GM13977 (cell line): ENCODE measurements at places on chromosomes 16 and 17.

GRCh38 chr16:12188935-12189249 is 212.4 kb downstream of the SNX29 start:
- no peak for DNase-seq

- peak; percentile 68 for DNase-seq
These were observed 10.0 kb downstream of the GPR179 start for GRCh38 chr17:38333635-38334295.

GRCh38 chr16:66399930-66400329 is 27.2 kb upstream of the BEAN1 start:
- no peak for DNase-seq

DNA sequence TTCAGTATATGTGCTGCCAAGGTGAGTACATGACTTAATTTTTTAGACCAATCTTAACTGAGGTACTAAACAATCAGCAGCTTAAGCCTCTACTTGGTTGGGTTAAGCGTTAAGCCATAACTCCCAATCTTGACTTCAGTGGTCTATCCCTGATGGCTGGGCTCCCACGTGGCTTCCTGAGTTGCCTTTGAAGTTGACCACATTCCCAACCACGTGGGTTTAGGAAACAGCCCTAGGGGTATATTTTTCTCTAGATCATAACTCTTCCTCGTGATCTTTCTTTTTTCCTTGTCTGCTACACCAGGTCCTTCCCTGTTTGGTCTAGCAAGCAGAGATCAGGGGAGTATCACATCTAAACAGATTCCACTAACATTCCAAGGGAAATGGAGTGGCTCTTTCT is 20.1 kb upstream of the PIRT start:
- DNase-seq, result no peak

DNA sequence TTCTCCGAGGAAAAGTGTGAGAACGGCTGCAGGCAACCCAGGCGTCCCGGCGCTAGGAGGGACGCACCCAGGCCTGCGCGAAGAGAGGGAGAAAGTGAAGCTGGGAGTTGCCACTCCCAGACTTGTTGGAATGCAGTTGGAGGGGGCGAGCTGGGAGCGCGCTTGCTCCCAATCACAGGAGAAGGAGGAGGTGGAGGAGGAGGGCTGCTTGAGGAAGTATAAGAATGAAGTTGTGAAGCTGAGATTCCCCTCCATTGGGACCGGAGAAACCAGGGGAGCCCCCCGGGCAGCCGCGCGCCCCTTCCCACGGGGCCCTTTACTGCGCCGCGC is at the start of gene ERBB2:
Gene ERBB2, plus strand, starts transcription at position 247 of the 330 bp plus-strand sequence. CDS start 175 bp downstream, outside the sequence.
- DNase-seq, result no peak

DNA sequence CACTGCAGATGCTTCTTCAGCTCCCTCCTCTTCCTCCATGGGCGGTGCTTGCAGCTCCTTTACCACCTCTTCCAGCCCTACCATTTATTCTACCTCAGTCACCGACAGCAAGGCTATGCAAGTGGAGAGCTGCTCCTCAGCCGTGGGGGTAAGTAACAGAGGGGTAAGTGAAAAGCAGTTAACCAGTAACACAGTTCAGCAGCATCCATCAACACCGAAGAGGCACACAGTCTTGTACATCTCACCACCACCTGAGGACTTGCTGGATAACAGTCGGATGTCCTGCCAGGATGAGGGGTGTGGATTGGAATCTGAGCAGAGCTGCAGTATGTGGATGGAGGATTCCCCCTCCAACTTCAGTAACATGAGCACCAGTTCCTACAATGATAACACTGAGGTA is 79.3 kb downstream of the NQO1 start:
- DNase-seq, result no peak

- DNase-seq, result no peak
These were observed 16.3 kb upstream of the RBFOX1 start for GRCh38 chr16:7316281-7316888.

DNA sequence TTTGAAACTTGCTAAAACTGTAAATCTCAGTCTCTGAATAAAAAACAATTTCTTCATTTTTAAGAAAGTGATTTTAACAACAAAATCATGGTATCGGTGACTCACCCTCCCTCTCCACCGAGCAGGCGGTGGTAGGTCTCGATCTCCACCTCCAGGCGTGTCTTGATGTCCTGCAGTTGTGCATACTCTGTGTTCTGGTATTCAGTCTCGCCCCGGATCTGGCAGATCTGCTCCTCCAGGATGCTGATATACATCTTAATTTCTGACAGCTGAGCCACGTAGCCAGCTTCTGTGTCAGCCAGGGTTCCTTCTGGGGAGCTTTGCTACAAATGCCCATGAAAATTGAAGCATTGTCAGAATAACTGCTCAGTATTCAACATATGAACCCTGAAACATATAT is 15.4 kb upstream of the KRT24 start:
- no peak for DNase-seq

DNA sequence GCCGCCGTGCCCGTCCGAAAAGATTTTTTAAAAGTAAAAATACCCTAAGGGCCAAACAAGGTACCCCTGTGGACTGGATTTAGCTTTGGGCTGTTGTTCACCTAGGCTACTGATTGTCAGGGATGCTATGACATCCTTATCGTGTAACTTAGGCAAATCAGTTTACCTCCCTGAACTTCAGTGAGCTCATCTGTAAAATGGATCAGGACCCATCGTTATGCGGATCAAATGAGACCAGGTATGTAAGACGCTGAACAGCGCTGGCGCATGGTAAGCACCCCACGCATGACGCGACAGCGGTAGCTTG is 658 bp upstream of the ZNF771 start:
- DNase-seq, result no peak

DNA sequence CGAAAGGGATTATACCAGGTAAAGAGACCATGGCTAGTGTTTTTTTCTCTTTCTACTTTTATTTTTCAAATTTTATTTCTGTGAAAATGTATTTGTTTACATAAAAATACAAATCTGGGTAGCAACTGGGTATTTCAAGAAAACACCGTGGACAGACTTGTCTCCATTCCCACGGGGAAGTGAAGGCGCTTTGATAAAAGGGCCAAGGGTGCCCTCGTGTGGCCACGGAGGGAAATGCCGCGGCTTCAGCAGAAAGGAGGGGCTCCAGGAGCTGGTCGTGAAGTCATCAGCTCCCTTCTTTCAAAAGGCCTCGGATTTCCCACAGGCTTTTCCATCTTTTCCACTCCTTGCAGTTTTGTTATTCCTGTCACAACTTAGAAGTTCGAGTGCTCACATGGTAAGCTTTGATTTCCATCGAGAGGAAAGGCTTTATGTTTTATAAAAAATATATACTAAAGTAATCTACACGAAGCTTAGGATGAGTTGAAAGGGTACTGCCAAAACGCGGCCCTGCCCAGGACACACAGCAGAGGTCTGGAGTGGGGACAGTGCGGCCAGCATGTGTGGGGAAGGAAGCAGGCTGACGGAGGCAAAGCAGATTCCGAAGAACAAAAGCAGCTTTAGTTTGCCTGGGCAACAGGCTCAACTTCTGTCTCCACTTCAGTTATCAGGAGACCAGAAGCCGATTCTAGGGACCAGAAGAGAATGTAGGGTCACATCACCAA is 15.3 kb upstream of the MNT start:
- peak; percentile 87 for DNase-seq

DNA sequence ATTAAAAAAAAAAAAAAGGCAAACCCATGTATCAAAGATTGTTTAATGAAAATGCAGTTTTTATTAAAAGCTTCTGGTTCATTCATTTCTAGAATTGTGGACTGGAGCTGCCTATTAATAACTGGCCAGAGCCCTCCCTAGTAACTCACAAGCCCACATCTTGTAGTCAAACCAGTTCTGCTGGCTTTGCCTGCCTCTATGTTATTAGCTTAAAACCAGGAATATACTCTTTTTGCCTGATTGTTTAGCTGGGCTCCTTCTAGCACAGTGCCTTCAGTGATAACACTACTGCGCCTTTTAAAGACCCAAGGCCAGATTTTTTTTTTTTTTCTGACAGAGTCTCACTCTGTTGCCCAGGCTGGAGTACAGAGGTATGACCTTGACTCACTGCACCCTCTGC is 26.0 kb downstream of the TAC4 start:
- DNase-seq, result no peak

- DNase-seq, result no peak
These were observed 434.0 kb upstream of the MON1B start for GRCh38 chr16:76756951-76757350.

GRCh38 chr16:14252860-14253259 is 181.7 kb downstream of the MRTFB start:
- DNase-seq, result no peak

DNA sequence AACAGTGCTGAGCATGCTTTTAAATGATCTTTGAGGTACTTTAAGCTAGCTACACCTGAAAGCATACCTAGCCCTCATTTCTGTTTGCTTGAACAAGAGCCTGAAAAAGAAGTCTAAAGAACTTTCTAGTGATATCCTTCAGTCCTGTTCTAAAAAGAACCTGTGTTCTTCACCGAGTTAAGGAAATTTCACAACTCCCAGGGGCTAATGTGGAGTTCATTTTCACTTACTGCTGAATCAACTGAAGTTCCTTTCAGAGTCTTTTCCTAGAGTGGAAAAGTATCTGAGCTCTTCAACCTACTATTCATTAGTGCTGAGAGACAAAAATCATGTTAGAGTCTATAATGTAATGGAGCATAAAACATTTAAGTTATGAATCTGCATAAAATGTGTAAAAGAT is 66.9 kb downstream of the CHD9 start:
- DNase-seq, result no peak

GRCh38 chr17:45052052-45052772 is 780 bp upstream of the DCAKD start:
- peak; percentile 29 for DNase-seq

DNA sequence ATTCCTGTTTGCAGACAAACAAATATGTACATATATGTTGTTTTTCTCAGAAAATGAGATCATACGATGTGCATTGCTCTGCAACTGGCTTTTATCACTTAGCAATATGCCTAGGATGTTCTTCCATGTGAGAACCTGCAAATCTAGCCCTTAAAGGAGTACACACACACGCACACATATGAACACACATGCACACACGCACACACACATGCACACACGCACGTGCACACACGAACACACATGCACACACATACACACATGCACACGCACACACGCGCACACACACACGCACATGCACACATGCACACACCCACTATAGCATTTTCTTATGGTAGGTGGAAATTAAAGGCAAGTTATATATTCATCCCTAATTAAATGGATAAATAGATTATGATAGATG is 8.1 kb upstream of the OR2C1 start:
- DNase-seq, result no peak

DNA sequence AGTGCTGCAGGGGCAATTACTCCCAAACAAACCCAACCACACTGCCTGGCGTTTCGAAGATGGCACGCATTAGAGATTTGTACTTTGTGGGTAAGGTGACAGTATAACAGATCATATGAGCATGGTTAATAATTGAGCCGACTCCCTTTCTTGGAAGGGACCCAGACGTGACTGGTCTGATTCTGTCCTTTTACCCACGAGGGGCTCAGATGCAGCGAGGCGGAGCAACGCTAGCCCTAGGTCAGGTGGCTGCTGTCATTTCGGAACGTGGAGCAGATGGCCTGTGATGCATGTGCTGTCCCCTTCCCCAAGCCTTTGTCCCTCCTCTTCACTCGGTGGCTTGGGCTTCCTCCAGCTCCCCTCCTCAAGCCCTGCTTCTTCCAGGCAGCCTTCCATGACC is 84.2 kb downstream of the SNX29 start:
- no peak for DNase-seq

GRCh38 chr17:73650617-73651200 is 6.5 kb upstream of the SDK2 start:
- DNase-seq, result no peak

DNA sequence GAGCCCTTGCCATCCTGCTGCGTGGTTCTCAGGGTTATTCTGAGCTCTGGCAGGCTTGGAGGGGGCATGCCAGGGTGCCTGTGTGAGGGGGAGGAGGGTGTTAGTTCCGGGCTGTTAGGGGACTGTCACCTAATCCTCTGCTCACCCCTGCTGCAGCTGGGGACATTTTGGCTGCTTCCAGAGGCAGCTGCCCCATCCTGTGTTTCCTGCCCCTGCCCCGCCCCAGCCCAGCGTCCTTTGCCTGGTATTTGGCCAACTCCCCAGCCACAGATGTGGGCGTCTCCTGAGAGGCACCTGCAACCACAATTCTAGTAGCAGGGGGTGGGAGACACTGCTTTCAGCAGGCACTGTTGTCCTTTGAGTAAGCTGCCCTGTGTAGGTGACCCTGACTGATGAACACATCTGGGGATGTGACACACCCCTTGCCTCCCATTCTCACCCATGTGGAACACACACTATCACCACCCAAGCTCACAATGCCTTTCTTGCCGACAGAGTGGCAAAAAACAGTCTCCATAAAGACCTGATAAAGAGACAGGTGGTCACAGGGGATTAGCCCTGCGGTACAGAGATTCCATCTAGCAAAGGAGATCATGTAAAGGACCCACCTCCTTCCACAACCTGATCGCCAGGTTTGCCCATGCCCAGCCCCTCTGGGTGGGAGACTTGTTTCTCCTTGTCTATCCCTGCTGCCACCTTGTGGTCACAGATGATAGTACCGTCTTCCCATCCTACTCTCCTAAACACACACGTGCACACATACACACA is at the start of gene CHRNE:
Gene CHRNE, minus strand, starts transcription at position 48 of the 768 bp plus-strand sequence. Its CDS starts 35 bp downstream, at position 13.
- no peak for DNase-seq

DNA sequence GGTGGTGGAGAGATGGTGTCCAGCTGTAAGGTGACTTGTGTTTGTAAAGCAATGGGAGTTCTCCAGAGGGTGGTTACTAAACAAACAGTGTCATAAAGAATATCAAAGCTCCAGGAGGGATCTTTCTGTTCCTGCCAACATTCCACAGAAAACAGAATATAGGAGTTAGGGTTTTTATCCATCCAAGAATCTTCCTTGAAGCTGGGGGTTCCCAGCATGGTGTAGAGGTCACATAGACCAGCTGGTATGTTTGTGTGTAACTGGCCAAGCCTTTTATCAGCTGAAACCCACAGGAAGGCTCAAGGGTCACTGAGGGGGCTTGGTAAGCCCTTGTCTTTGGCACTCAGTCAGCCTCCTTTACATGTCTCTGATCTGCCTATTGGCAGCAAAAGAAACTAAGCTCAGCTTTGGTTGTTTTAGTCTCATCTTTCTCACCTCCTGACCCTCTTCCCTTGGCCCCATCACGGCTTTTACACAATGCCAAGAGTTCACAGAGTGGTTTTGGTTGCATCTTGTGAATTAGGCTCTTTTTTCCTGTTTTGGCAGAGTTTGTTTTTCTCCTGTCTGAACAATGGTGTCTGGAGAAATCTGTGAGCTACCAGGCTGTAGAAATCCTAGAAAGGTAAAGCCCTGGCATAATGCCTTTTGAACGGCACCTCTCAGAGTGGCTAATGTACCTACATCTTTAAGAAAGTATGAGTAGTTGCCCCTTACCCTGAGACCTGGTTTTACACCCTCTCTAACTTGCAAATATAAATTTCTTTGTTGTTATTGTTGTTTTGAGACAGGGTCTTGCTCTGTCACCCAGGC is 4.6 kb downstream of the CNTD1 start:
- DNase-seq, result no peak

GRCh38 chr17:40427002-40427491 is 9.4 kb upstream of the TOP2A start:
- no peak for DNase-seq

GRCh38 chr16:13171313-13171712 is 269.9 kb downstream of the SHISA9 start:
- no peak for DNase-seq

GRCh38 chr17:74970395-74970794 is 2.2 kb downstream of the HID1 start:
- no peak for DNase-seq
